ENCODE measurements at places on chromosomes 5 and 9.

DNA sequence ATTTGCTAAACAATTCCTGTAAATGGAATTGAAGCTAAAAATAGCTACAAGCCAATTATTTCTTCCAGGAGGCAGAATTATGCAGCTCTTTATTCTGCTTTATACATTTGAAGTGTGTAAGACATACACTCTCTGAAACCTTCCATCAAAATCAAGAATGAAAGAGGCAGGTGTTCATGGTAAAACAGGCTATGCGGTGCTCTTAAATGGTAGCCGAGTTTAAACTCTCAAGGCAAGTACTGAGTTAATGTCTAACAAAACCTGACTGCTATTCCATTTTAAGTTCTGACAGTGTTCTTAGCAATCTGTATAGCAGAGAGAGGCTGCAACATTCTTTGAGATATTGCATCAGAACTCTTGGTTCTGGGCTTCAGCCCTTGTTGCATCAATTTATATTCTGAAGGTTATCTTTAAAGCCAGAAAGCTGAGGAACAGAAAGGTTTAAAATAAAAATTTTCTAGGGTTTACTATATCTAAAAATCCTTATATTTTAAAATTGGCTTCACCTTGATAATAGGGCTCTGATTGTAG, 248.3 kb upstream of the CCNG1 start:
- DNase-seq: no peak

DNA sequence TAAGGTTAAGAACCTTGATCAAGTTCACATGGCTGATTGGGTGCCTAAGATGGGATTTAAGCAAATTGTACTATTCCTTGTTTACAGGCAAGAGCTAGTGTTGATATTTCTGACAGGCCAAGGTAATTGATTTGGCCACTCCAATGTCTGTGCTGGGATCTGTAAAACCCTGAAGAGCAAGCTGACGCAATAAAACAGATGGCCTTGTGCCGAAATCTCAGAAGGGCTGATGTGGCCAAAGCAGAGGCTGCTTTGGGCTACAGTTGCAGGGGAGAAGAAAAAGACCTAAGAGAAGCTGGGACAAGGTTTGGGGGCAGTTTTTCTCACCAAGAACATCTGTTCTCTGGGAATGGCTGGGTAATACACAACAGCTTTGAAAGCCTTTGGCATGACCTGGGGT, 463.2 kb upstream of the ZNF608 start:
- no peak for DNase-seq

- no peak for DNase-seq
Measured at GRCh38 chr5:109739741-109740728, 50.3 kb downstream of the MAN2A1 start.

GRCh38 chr5:67814569-67815311, 400.8 kb upstream of the PIK3R1 start:
- DNase-seq: no peak

DNA sequence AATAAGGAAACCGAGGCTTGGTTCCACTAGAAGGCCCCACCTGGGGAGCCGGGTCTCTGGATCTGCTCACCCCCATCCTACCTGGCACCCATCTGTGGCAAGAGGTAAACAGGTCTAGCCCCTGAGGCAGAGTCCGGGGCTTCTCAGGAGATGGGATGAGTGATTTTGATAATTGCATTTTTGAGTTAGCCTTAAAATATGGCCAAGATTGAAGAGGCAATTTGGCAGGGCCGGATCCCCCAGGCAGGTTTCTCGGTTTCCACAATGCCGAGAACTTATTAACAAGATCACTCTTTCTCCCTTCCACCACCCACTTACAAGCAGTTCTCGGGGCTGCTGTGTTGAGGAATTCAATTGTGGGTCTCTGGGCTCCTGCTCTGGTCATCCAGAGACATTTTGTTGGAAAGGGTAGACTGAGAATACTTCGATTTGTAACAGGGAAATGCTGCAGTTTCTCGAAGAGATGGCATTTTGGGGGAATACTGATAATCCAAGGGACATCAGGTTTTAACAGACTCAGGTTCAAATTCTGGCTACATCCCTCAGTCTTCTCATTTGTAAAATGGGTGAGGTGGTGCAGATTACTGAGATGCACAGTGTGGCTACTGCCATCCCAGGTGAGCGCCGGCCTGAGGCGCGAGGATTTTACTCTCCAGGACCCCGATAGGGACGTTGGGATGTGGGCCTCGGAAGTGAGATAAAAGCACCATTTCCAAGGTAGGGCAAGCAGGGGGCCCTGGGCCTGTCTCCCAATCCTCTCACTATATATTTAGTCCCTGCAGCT, 194.2 kb downstream of the CDK5RAP2 start:
- DNase-seq: no peak

GRCh38 chr9:127683723-127684122, 23.1 kb upstream of the CFAP157 start:
- no peak for DNase-seq

DNA sequence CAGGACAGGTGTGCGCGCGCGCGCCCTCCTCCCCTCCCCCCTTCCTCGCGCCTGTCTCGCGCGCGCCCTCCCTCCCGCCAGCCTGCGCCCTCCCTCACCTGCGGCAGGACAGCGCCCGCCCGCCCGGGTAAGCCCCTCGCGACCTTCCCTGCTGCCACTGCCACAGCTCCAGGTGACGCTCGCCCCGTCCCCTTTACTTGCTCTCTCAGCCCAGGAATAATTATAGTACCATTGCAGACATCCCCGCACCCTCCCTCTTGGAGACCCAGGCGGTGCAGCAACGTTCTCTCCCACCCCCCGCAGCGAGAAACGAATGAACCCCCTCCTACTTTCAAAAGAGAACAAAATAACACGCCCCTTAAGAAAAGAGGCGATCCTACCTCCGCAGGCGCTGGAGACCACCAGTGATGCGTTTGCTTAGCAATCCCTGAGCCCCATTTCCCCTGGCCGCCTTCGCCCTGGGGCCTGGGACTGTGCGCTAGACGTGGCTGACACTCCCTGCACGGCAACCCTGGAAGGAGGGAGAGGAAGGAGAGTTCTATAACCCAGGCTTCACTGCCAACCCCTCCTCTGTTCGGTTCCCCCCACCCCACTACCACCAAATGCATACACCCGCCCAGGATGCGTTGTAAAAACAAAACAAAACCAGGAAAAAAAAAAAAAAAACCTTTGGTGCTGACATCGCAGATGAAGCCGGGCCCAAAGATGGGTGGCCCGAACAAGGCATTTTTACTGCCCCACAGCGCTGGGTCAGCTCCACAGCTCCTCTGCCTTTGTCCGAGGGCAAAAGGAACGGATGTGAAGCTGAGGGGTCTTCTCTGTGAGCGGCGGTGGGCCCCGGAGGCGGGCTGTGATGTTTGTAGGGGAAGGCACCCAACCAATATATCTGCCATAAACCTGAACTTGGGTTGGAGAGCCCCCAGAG, 5.6 kb upstream of the PURA start:
- DNase-seq: peak; percentile 54

- DNase-seq: no peak
Measured at GRCh38 chr5:72167257-72167656, 60.0 kb downstream of the MAP1B start.

GRCh38 chr5:132289097-132289496, 5.1 kb upstream of the SLC22A4 start:
- DNase-seq: no peak

- no peak for DNase-seq
Measured at GRCh38 chr9:16031971-16032370, 479.1 kb downstream of the CCDC171 start.

GRCh38 chr9:70835323-70835722, 286.1 kb downstream of the TRPM3 start:
- no peak for DNase-seq

- no peak for DNase-seq
Measured at GRCh38 chr5:170143710-170144109, 38.0 kb downstream of the FOXI1 start.

DNA sequence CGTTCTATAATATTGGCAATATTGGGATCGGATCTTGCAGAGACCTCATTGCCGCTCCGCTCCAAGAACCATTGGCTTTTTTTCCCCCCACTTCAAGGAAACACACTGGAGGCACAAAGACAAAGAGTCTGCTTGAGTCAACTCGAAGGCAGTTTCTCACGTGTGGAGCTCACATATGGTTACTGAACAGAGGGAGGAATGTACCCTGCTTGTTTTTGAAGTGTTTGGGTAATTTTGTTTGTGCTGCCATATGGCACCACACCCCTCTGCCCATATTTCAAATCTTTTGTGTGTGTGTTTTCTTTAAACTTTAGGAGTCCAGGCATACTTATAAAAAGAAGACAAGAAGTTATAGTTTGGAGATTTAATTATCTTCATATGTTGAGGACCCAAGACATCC, 595.9 kb downstream of the DTWD2 start:
- no peak for DNase-seq

GRCh38 chr5:139116100-139116655, 82.0 kb downstream of the SIL1 start:
- no peak for DNase-seq

Data from K562 (cell line).